ENCODE measurements at places on chromosomes 12 and 14.

- no peak for DNase-seq
These were observed 20.8 kb downstream of the SUSD6 start for GRCh38 chr14:69632164-69632563.

GRCh38 chr12:44286821-44287505, 451.1 kb downstream of the TMEM117 start:
- no peak for DNase-seq

- DNase-seq, result no peak
These were observed 365.4 kb upstream of the ATP2B1 start for GRCh38 chr12:90074086-90074485.

DNA sequence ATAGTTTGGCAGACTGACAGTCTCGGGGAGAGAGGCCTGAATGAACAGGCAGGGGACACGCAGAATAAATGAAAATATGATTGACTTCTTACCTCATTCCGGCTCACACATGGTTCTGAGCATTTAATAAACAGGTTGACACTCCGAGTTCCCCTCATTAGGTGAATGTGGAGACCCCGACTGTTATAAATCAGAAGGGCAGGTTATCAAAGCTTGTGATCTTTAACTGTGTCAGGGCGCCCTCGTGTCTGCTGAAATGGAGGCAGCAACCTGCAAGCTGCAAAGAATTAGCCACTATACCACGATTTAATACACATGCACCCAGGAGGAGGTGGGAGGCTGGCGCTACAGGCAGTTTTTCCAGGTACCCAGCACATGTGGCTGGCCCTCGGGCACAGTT, 627.5 kb downstream of the MED13L start:
- DNase-seq, result no peak

DNA sequence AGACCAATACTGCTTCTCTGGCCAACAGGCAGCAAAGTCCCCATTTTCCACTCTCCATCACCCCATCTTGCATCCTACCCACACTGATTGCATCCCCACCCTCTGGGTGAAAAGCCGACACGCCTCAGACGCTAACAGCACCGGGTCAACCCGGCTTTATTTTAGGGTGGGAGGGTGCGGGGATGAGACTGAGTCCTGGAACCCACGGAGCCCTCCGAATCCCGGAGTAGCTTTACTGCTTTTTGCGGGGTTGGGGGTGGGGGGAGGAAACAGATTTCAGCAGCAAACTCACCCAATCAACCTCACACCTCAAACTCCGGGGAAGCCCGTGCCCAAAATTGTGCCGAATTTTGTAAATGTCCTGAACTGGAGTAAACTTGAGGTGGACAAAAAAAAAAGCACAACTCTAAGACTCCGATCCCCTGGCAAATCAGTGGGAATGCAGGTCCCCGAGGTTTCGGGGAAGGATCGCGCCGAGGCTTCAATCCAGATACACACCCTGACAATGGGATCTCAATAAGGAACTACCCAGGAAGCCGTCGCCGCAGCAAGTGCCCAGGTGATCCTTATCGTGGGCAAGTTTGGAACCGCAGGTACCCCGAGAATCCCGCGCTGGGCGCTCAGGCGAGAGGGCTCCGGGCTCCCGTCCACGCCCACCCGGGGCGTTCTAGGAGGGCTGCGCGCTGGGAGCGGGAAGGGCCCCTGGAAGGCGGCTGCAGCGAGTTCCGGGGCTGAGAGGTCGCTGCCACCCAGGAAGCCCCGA, 1.1 kb downstream of the GCH1 start:
- DNase-seq, result no peak

- no peak for DNase-seq
These were observed 43.5 kb downstream of the ETNK1 start for GRCh38 chr12:22668441-22668840.

DNA sequence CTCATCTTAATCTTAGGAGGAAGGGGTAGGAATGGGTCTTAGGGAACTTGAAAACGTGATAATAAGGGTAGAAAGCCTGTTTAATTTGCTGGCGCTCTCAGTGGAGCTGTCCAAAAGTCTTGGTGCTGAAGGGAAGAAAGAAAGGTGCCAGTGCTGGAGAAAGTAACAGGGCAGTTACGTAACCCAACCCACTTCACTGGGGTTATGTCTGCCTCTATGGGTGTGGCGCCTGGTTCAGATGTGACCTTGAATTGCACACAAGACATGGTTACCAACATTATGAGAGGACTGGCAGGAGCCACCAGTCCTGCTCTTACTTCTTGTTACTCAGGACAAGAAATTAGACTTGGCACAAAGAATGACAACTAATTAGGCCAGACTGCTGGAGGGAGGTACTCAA, 18.6 kb upstream of the GPATCH2L start:
- DNase-seq, result no peak

DNA sequence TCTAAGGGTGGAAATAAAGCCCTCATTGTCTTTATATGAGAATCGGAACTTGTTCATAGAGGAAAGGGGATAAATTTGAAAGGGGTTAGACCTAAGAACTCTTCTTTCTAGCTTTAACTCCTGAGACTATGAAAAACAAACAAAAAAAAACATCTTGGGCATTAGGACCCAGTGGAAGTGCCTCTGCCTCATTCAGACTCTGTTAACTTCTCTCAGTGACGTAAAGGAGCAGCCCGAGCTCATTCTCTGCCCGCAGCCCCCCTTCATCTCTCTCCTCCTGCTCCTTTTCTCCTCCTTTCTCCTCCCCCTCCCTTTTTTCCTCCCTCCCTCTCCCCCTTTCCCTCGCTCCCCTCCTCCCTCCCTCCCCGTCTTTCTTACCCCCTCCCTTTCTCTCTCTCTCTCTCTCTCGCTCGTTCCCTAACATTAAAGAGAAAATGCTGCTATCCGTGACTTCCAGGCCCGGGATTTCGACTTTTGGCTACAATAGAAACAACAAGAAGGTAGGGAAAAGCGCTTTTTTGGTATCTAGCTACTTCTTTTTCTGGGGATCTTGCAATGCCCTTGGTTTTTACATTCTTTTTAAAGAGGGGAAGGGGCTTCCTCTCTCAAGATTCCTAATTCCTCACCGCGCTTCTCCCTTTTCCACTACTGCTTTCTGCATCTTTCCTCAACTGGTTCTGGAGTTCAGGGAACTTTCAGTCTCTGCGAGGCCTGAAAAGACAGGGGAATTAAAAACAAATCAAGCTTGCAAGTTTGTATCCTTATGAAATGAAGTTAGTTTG, at the start of gene RBMS2:
RBMS2 (plus strand) TSS at position 231 of the 782 bp plus-strand sequence; CDS start at position 435, 204 bp downstream.
- peak; percentile 4 for DNase-seq

- no peak for DNase-seq
These were observed 408.5 kb downstream of the ZFP36L1 start for GRCh38 chr14:68384335-68384734.

DNA sequence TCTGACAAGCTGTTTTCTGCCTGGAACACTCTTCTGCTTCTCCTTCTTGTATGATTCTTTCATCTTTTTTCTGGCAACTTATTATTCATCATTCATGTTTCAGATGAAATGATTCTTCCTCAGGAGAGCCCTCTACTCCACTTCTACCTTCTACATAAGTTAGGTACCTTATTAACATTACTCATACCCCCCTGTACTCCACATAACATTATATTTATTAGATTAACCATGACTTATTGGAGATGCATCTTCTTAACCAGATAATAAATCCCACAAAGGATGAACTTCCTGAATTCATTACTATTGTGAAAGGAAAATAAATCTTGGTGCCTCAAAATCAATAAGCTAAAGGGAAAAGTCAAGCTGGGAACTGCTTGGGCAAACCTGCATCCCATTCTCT, 1636.5 kb upstream of the FLRT2 start:
- DNase-seq, result no peak

DNA sequence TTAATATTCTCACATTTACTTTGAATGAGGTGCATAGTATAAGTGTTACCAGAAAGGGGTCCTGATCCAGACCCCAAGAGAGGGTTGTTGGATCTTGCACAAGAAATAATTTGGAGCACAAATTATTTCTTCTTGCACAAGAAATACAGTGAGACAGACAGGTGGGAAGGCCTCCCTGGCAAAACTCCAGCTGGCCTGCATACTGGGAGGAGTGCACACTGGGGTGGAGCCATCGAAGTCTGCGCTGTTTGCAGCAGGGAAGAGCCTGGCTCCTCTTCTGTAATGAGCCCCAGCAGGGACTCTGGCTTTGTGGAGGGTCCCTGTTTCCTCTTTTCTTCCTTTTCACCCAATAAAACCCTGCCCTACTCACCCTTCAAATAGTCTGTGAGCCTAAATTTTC, 141.6 kb downstream of the GLT1D1 start:
- DNase-seq, result no peak

GRCh38 chr12:124993626-124994436, at the start of gene BRI3BP:
BRI3BP (plus strand) TSS chr12:124993645; CDS start chr12:124993791, 146 bp downstream.
- peak; percentile 7 for DNase-seq

- no peak for DNase-seq
These were observed 61.0 kb downstream of the KIAA0586 start for GRCh38 chr14:58488550-58488949.

- DNase-seq, result no peak
These were observed 4.3 kb downstream of the CCDC196 start for GRCh38 chr14:66490143-66491111.

DNA sequence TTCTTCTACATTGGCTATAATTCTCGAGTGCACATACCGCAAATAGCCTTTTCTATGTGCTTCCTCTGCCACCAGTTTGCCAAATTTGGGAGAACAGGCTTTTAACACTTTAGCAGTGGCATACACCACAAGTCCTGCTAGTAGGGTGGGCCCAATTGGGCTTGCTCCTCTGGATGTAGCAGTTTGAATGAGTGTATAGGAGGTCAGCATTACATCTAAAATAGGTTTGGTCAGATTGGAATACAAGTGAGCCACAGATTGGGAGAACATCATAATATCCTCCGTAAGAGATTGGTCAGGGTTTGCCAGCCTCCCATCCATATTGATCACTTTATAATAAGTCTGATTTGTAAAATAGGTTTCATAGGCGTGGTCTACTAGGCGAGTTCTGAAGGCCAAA, 902 bp downstream of the ABCD2 start:
- no peak for DNase-seq

DNA sequence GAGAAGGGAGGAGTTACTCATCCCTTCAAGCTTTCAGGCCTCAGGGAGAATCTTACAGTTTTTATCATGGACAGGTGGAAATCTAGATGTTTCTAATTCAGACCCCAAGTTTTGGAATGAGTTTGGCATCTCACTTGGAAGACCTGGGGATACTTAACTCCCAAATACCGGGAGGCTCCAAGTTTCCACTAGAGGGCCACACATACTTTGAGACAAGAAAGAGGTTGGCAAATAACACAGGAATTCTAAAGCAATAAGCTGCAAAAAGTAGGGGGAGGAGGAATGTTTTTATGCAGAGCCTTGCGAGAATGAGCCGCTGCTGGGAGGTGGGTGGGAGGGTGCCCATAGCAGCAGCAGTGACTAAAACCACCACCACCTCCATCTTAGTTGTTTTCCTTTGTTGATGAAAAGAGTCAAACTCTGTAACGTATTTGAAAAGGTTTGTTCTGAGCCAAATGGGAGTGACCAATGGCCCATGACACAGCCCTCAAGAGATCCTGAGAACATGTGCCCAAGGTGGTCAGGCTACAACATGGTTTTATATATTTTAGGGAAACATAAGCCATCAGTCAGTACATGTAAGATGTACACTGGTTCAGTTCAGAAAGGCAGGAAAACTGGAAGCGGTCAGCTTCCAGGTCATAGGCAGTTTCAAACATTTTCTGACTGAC, 34.2 kb upstream of the RNASE1 start:
- DNase-seq, result no peak

GRCh38 chr12:52274521-52275120, at the start of gene KRT86:
KRT86 (plus strand) TSS chr12:52274645; CDS start chr12:52301917, 27,272 bp downstream.
- no peak for DNase-seq
